ENCODE measurements at places on chromosomes 7 and 10. TPM values are rescaled to one million over a fixed set of nuclear protein-coding genes. Genes with fewer than 3 reads are reported as not detected.

Gene TDRD1
- not detected for total RNA-seq

Gene ZNF736
- total RNA-seq, result not detected

DNA sequence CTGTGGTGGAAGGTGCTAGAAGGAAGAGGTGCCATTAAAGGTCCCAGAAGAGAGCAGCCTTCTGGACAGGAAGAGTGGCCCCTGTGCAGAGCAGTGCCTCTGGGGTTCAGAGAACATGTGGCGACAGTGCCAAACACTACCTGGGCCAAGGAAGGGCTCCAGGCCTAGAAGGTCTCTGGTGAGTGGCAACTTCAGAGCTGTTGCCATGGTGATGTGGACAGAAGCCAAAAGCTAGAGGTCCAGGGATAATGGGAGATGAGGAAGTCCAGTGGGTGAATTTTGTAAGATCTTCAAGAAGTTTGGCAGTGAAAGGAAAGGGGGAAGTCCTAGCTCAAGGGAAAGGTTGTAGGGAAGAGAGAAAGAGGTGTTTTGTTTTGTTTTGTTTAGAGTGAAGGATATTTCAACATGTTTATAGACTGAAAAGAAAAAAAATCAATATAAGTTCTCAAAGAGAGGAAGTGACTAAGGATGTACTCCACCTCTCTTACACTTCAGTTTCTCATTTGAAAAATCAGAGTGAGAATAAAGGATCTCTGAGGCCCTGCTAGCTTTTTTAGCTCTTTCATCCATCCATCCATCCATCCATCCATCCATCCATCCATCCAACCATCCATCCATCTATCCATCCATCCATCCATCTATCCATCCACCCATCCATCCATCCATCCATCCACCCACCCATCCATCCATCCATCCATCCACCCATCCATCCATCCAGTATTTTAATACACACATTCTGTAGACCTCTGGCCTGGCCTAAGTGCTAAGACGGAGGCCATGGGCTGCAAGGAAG is 77.1 kb upstream of the DUSP5 start:
- no peak for DNase-seq

- no peak for DNase-seq
Measured at GRCh38 chr10:88207121-88207546, 343.7 kb downstream of the PTEN start.

DNA sequence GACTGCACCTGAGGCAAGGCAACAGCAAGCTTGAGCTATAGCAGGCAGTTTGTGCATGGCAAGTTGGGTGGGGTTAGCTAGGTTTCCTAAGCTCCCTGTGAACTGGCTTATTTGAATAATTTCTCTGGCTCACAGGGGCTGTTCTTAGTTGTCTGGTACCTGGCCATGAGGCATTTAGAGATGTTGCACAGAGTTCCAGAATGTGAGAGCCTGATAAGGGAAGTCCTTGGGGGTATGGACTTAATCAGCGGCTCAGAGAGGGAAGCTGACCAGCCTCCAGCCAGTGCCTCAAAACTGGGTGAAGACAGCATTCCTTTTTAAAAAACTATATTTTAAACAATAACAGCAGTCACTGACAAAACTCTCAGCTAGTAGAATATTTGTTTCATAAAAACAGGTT is 307.4 kb downstream of the FZD1 start:
- no peak for DNase-seq

DNA sequence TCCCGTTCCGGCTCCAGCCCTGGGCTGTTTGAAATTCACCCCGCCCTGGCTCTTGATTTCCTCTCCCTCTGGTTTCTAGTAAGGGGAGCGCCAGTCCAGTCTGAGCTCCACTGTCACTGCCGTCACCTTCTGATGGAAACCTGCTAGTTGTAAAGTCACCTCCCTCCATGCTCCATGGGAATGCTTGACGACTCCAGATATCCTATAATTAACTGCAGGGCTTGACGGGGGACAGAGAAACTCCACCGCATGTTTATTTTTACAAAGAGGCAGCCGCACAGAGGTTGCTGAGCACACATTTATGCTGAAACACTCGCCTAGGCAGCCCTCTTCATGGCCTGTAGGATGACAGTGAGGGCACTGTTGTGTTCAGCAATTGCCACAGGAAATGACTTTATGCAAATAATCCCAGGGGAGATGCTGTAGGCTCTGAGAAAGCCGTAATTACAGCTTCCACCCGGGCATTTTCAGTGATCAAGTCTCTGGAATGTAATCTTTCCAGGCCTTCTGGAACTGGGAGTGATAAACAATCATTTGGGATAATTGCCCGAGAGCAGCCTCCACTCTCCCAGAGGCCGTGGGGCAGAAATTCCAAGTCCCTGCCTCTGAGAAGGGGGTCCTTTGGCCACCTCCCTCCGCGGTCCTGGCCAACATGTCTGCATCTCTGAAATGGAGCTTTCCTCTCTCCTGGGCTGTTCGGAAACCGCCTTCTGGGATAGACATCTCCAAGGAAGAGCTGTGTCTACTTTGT is 300.5 kb downstream of the KLF6 start:
- no peak for DNase-seq
